ENCODE measurements at places on chromosomes 1 and 21.

DNA sequence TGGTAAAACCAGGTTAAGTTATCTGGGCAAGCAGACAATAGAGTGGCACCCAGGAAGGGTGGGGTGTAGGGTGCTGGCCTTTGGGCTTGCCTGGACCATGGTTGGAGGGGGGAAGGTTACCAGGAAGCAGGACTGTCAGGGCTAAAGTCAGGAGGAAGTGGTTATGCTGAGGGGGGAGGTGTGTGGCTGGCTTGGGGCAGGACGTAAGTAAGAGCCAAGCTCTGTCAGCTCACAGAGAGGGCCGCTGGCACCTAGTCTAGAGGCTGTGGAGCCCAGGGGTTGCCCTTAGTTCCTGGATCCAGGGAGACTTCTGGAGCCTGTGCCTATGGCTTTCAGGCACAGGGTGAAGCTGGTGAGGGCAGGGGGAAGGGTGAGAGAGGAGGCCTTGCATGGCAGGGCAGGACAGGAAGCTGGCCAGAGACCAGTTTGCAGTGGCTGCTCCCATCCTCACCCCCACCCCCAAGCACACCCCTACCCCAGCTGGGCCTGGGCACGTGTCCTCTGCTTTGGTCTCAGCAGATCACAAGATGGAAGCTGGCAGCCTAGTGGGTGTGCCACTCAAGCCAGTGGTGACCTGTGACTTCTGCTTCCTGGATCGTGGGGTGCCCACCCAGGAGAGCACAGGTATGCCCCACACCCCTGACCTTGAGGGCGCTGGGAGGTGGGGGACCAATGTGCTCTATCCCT is 20.5 kb upstream of the SMYD3 start:
- no peak for DNase-seq

DNA sequence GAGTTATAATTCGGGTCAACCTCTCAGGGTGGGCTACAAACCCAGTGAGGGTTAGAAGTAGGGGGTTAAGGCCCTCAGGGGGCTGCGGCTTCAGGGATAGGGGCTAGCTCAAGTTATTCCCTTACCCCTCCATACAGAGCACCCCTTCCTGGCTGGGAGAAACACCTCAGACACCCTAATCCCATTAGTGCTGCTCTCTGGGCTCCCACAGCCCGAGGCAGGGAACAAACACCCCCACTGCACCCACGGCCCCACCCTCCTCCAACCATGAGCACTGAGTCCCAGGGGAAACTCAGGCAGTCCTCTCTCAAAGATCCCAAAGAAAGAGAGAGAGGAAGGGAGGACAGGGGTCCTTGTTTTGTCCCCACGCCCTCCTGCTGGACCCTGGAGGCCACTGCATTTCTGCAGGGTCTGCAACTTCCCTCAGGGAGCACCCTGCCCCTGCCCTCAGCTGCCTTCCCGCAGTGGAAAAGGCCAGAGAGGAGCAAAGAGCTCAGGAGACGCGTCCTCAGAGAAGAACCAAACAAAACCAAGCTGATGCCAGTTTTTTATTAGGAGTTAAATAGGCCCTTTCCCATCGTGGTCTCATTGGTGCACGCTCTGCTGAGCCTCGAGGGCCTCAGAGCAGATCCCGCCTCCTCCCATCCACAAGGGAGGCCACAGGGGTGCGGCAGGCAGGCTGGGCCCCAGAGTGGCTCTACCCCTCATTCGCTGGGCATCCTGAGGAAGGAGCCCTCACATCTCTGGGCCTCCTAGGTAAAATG is 1.4 kb upstream of the S100A4 start:
- no peak for DNase-seq

DNA sequence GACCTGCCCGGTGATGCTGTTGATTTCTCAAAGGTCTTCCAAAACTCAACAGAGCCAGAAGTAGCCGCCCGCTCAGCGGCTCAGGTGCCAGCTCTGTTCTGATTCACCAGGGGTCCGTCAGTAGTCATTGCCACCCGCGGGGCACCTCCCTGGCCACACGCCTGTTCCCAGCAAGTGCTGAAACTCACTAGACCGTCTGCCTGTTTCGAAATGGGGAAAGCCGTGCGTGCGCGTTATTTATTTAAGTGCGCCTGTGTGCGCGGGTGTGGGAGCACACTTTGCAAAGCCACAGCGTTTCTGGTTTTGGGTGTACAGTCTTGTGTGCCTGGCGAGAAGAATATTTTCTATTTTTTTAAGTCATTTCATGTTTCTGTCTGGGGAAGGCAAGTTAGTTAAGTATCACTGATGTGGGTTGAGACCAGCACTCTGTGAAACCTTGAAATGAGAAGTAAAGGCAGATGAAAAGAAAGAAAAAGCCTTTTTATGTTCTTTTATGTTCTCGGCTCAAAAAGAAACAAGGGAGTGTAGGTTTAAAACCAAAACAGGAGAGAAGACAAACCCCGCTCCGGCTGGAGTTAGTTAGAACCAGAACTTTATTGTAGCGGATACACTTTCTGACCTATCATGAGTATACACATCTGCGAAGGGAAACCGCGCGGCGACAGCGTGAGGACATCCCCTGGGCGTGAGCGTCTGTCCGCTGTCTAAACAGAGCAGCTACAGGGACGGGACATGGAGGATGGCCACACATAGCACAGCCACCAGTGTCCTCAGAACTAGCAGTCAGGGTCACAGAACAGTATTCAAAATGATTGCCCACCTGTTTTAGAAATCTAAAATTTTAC is 77.1 kb downstream of the PIK3CD start:
- DNase-seq = no peak

DNA sequence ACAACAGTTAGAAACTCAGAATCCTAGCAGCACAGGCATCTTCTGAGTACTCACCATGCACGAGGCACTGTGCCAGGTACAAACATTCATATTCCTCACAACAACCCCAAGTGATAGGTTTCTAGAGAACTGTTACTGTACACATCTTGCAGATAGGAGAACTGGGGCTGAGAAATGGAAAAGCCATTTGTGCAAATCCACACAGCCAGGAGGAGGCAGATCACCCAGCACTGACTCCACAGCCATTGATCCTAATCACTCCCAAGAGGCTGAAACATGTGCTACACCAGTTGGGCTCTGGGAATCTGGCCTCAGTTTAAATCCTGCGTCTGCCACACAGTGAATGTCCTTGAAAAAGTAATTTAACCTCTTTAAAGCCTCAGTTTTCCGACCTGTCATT is 151.0 kb downstream of the ST6GALNAC5 start:
- no peak for DNase-seq

GRCh38 chr1:6794164-6794563 is 8.9 kb downstream of the CAMTA1 start:
- peak; percentile 36 for DNase-seq

- no peak for DNase-seq
Measured at GRCh38 chr1:170853302-170853701, 82.0 kb upstream of the MROH9 start.

DNA sequence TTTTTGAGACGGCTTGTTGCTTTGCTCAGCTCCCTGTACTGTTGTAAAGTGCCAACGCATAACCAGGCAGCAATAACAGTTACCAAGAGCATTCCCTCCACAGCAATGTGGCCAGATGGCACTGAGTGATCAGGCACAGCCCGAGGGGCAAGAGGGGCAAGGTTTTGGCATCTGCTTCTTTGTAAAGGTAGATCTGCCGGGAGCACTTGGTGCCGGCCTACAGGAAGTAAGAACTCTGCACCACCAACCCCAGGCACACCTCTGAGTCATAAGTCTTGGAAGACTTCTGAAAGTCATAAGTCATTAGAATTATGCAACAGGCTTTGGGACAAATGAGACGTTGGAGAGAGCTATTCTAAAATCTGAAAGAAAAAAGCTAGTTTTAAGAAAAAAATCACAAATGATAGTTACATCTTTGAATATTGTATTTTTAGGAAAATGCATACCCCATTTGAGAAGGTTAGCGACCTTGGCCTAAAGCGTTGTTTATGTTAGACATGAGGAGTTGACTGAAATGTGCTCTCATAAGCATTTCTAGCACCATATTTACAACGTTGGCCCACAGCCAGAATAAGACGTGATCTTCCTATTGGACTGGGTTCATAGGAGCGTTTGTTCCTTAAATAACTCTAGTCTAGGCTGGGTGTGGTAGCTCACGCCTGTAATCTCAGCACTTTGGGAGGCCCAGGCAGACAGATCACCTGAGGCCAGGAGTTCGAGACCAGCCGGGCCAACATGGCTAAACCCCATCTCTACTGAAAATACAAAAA is 37.7 kb upstream of the MAP10 start:
- DNase-seq = no peak

GRCh38 chr1:84930831-84931230 is 37.8 kb upstream of the LPAR3 start:
- no peak for DNase-seq

DNA sequence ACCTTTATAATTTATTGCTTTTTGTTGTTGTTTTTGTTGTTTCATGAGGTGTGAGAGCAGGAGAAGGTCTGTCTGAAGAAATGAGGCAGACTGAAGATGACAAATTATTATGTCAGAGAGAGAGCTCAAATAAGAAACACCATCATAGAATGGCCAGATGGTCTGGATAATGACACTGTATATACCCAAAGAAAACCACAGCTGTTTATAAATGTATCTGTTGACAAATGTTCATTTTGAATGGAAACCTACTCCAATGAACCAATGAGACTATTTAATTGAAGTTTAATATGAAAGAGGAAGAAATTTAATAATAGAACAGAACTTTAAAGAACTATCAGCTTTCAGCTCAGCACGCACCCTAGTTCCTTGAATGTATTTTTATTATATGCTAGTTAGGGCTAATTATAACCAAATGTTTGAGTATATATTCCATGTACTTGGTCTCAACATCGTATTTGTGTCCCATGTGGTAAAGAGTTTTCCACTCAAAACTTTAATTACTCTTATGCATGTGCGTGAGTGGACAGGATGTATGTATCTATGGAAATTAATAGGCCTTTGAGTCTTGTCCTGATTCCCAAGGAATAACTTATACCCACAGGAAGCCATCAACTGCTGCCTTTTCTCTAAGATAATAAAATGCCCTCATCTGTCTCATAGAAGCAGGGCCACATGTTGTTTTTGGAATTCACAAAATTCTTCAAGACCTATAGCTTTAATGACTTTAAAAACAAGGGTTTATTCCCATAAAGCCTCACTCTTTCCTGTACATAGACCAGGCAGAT is 202.7 kb downstream of the KCNK2 start:
- DNase-seq = no peak

DNA sequence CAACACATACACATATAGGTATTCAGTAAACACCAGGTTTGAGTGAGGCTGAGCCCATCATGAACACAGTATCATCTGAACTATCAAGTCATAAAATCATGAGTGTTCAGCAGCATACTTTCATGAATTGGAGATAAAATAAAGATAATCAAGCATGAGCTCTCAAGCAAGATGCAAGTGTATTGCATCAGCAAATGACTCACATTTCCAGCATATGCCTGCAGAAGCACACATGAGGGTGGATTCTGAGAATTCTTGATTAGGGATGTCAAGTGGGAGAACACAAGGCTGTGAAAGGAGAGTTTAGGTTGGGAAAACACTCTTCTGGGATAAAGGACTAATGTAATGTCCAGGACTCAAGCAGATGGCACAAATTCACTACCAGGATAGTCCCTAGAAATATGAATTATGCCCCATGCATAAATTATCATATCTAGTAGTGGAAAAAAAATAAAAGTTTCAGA is 299.2 kb downstream of the SRGAP2C start:
- DNase-seq = no peak

DNA sequence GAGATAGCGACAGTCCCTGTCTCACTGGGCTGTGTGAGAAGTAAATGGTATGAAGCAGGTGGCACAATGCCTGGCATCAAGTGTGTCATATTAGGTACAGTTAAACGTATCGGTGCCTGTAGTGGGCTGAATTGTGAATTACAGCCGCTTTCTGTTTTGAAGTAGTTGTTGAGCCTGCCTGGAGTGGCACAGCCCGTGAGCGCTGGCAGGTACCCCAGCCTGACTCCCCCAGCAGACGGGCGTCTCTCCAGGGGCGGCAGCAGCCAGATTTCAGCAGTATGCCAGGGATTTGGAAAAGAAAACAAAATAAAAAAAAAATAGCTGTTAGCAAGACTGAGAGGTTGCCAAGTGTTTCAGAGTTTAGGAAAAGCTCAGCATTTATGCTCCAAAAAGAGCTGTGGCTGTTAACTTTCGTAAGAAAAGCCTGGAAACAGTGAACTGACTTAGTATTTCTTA is 26.6 kb upstream of the GPR153 start:
- DNase-seq = peak; percentile 96

DNA sequence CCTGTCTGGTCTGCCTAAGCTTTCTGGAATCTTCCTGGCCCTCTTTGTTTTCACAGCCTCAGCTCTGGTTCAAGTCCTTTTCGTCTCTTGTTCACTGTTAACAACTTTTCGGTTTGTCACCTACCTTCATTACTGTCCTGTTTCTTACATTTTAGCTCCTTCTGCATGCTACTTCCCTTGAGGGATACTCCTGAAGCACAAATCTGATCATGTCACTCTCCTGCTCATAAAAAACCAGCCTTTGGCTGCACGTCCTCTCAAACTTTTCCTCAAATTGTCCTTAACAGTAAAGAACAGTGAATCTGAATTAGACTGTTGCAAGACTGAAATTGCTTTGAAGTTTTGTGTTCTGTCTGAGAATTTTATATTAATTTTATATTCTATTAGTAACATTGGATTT is 3.3 kb downstream of the RAVER2 start:
- no peak for DNase-seq

GRCh38 chr1:59043796-59044195 is 253.1 kb upstream of the FGGY start:
- DNase-seq = no peak

DNA sequence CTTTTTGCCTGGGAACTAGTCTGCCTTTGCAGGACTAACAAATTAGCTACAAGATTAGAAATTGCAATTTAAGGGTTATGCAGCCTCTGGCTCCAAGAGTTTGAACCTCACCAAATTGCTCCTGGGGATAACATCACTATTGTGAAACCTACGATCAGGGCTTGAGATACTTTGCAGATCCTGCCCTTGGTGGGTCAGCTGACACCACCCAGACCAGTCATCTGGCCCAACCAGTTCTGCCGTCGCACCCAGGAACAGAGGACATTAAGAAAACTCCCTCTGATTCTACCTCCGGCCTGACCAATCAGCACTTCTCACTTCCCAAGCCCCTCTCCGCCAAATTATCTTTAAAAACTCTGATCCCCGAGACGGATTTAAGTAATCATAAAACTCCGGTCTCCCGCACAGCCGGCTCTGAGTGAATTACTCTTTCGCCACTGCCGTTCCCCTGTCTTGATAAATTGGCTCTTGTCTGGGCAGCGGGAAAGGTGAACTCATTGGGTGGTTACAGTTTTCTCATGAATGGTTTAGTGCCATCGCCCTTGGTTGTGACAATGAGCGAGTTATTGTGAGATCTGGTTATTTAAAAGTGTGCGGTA is 32.9 kb upstream of the B3GALT5 start:
- no peak for DNase-seq

GRCh38 chr21:15370462-15370975 is 305.7 kb upstream of the NRIP1 start:
- no peak for DNase-seq

- no peak for DNase-seq
Measured at GRCh38 chr1:58926152-58926551, 142.3 kb upstream of the JUN start.

- no peak for DNase-seq
Measured at GRCh38 chr21:43034826-43035225, 40.8 kb downstream of the CBS start.
